Stimulated activated CD8-positive, alpha-beta memory T cell treated with anti-CD3 and anti-CD28 coated beads, Interleukin-2, amount 100 ng/mL, for 1 hour (primary cell): ENCODE measurements at places on chromosomes 7 and 10.

DNA sequence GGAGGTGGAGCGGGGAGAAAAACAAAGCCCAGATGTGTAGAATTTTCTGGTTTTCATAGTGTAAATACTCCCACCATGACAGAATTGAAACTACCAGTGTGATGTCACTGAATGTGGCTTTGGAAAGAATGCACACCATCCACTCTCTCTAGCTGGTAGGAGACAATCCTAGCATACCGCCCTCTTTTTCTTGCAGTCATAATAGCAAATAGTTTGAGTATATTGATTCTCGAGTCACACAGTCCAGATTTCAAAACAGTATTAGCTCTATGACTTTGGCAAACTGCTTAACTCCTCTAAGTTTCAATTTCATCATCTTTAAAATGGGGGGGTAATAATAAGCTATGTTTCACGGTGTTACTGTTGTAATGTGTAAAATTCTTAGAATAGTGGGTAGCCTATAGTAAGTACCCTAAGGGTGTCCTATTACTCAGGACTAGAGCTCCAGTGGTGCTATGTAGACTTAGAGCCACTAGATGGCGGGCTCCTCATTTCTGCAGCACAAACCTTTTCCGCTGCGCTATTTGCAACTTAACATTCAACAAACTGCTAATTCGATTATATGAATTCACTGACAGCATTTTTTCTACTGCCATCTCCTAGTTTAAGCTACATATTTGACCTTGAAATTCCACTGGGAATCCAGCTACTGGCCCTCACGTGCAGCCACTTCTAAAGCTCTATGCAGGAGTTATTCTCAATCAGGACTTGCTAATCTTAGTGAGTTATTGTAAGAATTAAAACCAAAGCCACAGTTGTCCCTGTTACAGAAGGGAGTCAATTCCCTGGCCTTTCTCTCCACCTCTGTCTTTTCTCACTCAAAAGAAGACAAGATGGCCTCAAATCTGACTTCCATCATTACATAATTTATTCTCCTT is 18.7 kb downstream of the TAS2R40 start:
- peak; percentile 59 for DNase-seq

GRCh38 chr7:50685135-50686065 is 97.3 kb downstream of the GRB10 start:
- no peak for DNase-seq

- no peak for DNase-seq
Measured at GRCh38 chr10:106336874-106337273, 827.6 kb downstream of the SORCS1 start.

- DNase-seq, result no peak
Measured at GRCh38 chr10:101651336-101651735, 43.6 kb downstream of the FBXW4 start.

GRCh38 chr7:47432671-47433563 is 149.0 kb downstream of the TNS3 start:
- no peak for DNase-seq

GRCh38 chr7:130475776-130476175 is 16.1 kb upstream of the MEST start:
- DNase-seq, result no peak

DNA sequence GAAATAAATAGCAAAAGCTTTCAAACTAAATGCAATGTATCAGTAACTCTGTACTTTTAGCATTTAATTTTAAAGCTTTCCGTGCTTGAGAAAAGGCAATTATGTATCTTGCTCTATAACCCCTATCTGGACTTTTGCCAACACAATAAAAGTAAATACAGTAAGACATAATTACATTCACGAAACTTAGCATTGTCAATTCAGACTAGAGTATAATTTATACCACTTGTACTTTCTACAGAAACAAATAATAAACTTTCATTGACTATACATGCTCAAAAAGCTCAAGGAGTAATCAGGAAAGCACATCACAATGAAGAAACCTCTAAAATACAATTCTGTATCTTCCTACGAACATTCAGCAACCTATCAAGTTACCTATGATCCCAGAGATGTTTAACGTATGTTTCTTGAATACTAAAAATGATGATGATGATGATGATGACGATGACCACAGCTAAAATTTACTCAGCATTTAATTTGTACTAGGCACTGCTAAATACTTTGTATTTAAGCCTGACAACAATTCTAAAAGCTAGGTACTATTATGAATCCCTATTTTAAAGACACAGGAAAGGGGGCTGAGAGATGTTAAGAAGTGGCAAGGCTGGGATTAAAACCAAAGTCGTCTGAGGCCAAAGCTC is 44.9 kb downstream of the MINDY3 start:
- no peak for DNase-seq

DNA sequence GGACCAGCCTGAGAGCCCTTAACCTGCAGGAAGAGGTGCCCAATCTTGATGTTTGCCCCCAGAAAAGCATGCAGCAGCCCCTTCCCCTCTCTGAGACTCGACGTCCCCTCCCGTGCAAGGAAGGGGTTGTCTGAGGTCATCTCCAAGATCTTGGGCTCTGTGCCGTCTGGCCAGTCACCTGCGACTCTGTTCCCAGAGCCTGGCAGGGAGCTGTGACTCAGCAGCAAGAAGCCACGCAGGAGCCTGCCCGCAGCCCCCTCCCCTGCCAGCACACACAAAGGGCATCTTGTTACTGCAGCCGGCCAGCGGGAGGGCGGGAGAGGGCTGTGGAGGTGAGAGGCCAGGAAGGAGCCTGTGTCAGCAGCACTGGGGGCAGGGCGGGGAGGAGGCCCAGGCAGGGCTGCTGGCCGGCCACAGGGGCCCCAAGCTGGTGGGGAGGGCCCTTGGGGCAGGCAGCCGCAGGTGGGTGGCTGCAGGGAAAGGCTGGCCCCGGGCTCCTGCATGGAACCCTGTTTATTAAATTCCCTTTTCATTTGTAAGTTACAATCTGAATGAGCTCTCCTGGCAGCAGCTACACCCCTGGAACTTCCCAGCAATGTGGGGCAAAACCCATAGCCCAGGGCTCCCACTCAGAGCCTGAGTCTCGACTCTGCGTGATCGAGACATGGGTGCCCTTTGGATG is 103.7 kb upstream of the ZMIZ1 start:
- no peak for DNase-seq

DNA sequence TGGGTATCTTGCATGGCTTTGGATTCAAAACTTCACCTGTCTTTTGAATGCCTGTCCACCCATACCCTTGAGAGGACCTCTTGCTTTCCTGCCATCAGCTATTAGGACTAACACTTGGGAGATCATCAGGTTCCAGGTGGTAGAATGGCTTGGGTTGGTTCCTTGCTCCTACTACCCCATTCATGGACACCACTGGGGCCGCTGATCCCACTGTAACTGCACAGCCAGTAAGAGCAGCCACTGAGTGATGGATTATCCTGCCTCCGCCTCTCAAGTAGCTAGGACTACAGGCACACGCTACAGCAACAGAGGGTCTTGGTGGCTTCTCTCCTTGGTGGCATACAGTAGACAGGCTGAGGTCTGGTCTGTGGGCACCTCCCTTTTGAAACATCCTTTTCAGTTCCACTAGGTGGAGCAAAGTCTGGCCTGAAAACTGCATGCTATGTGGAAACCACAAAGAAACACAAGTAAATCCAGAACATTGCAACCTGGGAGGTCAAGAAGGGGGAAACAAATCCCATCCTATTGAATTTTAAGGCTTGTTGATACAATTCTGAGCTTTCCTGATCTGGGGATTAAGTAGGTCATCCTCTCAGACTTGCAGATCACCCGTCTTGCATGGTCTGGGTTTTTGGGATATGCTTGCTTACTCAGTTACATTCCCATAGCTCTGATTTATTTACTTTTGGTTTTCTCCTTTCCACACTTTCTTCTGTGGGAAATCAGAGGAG is 9.4 kb downstream of the WBP1L start:
- DNase-seq, result no peak

DNA sequence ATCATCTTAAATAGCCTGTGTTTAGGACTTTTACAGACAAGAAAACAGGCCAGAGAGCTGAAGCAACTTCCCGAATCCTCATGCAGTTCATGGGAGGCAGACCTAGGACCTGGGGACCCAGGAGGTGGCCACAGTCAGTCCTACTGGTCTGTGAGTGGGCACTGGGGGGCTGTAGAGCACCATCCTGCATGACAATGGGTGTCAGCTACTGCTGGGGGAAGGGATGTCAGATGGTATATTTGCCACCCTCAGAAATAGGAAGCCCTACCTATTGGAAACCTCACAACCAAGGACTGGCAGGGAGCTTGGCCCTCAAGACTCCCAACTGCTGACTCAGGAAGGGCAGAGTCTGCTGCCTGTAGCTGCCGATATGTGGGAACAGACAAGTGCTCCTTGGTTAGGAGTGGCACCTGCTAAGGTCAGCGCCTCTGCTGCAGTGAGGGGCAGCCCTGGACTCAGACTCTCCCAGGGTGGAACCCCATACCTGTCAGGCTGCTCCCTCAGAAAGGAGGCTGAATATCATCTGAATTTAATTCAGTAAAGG is 29.7 kb downstream of the OGDH start:
- no peak for DNase-seq

DNA sequence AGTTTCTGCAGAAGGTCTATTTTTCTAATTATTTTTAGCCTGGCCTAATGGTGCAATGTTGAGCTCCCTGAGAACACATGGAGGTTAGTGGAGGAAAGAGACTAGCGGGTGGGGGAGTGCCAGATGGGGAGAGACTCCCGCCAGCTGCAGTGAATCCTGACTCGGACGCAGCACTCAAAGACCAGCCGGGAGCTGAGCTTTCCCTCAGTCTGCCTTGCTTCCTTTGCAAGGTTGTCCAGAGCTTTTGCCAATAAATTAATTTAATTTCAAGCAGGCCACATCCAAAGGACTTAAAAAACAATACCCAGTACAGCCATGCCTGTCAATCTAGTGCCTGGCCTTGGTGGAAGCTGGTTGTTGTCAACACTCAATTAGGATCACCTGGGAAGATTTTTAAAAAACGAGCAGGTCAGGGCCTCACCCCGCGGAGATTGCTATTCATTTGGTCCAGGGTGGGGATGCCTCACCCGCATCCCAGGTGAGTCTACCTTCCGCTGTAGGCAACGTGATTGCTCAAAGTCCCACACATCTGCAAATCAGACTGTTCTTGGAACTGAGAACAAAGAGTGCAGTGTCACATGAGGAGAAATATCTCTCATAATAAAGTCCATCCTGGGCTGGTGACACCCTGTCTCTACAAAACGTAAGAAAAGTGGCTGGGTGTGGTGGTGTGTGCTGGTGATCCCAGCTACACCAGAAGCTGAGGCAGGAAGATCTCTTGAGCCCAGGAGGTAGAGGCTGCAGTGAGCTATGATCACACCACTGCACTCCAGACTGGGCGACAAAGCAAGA is 4.0 kb downstream of the CLRN3 start:
- no peak for DNase-seq

DNA sequence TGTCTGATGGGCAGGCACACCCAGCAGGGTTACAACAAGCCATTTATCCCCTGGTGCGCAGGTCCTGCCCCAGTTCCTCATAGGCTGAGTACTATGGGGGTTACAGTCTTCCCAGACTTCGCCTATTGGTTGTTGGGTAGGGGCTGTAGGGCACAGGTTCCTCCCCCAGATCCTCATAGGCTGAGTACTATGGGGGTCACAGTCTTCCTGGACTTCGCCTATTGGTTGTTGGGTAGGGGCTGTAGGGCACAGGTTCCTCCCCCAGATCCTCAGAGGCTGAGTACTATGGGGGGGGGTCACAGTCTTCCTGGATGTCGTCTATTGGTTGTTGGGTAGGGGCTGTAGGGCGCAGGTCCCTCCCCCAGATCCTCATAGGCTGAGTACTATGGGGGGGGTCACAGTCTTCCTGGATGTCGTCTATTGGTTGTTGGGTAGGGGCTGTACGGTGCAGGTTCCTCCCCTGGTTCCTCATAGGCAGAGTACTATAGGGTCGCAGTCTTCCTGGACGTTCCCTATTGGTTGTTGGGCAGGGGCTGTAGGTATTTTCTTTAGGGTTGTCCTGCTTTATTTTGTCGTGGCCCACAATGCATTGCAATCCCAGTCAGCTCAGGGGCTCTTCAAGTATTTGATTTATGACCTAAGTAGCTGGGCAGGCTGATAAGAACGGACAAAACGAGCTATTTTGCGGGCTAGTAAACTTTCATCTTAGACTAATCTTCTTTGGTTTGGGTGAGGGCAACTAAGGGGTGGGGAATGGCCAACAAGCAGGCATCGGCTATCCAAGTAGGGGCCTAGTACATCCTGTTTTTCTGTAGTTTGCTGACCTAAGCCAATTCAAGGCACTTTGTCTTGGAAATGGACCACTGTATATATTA is 3.4 kb downstream of the LRRC27 start:
- DNase-seq, result no peak

GRCh38 chr7:290554-291372 is 793 bp downstream of the FOXL3 start:
- DNase-seq, result no peak

GRCh38 chr7:29274146-29275017 is 79.8 kb downstream of the CHN2 start:
- DNase-seq, result no peak

- DNase-seq, result no peak
Measured at GRCh38 chr10:13180788-13181187, 19.4 kb downstream of the MCM10 start.

DNA sequence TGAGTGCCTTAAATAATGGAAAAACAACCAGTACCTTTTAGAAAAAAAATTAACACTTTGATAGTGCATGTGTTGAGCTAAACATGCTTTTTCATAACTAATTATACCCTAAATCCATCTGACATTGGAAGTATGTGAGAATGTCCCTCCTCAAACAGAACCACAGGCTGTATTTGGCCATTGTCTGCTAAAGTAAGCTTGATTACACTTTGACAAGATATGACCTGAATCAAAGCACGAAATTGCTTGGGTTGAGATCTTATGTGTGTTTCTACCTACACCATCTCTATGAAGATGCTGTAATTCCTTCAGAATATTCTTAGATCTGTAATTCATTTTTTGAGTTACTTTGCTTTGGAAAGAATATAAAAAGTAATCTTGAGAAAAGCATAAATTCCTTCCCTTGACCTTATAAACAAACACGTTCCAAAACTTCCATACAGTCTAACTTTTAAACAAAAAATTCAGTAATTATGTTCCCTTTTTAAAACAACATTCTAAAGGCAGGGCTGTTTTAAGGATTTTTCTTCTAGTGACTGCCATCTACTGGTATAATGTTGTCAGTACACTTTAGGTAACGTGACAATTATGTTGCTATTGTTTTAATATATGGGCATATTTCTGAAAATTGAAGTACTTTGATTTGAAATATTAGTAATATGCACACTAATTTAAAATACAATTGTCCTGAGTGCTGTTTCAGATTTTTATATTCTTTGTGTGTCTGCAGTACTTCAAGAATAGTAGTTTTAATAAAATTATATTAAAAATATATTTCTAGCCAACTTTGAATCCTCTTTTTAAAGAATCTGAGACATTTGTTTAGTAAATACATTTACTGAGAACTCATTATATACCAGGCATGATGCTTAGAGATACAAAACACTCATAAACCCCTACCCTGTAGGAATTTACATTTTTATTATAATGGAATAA is 20.9 kb downstream of the CD36 start:
- no peak for DNase-seq
